ENCODE measurements at places on chromosomes 6 and 20. TPM values are rescaled to one million over a fixed set of nuclear protein-coding genes. Genes with fewer than 3 reads are reported as not detected.

SIRPD gene
- not detected for total RNA-seq

CSNK2A1 gene
- 180 TPM for total RNA-seq

DNA sequence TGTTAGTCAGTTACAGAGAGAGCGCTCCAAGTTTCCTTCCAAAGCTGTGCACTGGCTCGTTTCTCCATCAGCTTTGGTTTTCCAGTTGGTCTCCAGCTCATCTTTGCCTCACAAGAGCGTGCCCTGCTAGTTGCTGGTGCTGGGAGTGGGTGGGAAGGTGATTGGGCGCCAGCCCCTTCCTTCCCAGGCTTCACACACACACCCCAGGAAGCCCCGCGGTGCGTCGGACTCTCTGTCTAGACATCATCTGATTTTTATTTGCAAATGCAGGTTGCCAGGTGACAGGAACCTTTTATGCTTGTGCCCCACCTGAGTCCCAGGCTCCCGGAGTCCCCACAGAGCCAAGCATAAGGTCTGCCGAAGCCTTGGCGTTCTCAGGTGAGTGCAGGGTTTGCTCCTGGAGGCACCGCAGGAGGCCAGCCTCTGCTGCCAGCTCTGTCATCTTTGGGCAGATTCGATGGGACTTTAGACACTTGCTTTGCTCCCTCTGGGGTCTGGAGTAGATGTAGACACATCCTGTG, 7.1 kb downstream of the IRF4 start:
- no peak for DNase-seq

GRCh38 chr20:4855555-4855954, 133.8 kb downstream of the PRND start:
- DNase-seq = no peak

GRCh38 chr20:62688855-62689460, 19.7 kb upstream of the NTSR1 start:
- DNase-seq = no peak

DNA sequence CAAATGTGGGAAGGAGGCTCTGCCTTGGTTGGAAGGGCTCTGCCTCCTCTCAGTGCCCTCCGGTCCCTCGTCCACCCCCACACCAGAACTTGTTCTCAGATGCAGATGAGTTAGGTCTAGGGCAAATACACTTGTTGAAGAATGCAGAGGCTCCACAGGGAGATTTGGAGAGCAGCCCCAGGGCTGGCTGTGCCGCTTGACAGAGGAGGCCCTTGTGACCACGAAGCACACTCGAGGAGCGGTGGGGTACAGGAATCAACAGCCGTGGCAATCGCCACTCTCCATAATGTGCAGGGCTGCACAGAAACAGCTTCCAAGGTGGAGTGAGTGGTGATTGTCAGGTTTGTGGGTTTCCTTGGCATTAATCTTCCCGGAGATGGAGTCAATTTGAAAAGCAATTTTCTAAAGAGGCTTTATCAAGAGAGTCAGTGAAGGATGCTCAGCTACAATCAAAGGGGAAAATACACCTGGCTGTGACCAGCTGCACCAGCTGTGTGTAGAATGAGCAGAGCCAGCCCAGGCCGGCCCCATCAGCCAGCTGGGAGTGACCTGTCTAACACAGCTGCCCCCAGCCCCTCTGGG, 59.5 kb downstream of the BFSP1 start:
- no peak for DNase-seq

GRCh38 chr6:43014434-43014909, 423 bp downstream of the KLHDC3 start:
- no peak for DNase-seq
